ENCODE measurements at places on chromosomes 7 and 10.

- DNase-seq = no peak
These were observed 215.9 kb upstream of the C7orf33 start for GRCh38 chr7:148374396-148375259.

DNA sequence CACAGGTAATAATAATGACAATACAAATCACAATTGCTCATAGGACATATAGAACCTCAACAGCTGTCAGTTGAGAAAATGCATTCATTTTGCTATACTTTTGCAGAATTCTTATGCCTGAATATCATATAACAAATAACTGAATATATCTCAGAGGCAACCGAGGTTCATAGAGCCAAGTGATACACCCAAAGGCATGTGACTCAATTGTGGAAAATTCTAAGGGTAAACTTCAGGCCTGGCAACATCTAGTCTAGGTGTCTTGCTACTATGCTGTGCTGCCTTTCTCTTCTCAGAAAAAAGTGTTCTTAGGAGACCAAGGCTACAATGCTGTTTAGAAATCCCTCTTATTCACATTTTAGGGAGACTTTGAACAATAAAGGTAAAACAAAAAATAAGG lies 270.7 kb downstream of the BAMBI start:
- DNase-seq = no peak

- no peak for DNase-seq
These were observed 519.1 kb upstream of the GALNT17 start for GRCh38 chr7:70612811-70613210.

- DNase-seq = no peak
These were observed 3.0 kb upstream of the NAMPT start for GRCh38 chr7:106287786-106288185.

GRCh38 chr7:108263425-108263824 lies 133.3 kb upstream of the LAMB4 start:
- no peak for DNase-seq

GRCh38 chr7:79930604-79931003 lies 204.0 kb upstream of the GNAI1 start:
- DNase-seq = no peak

DNA sequence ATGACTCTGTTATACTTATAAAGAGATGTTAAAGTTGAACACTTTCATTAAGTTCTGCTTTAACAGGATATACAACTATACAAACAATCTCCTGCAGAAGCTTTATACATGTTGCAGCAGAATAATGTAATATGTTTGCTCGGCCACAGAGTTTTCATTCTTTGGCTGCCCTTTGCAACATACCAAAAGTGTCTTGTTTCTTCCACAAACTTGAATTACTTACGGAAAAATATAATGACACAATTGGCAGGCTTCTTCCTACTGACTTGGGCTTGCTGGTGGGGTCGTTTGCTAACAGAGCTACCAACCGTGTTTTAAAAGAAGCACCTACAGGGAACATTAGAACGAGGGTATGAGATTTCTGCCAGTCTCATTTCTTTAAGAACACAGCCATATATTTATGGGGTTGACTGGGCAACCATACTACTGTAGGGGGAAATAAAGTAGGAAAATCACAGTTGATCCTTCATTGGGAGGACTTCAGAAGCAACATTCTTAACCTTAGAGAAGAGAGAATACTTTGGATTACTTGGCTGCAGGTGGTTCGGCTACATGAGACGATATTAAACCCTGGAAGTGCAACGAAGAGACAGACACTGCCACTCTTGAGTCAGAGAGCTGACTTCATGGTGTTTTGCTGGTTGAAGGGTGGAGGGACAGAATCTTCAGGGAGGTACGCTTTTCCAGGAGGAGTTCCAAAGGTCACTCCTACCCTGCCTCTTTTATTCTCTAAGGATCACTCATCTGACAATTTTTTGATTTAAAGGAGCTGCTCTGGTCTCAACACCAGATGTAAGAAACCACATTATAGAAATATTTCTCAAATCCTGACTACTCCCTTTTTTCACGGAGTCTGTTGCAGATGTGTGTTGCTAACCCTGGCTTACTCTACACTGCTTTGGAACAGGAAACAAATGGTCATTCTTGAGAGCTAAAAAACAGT lies 123.9 kb downstream of the SEMA3C start:
- no peak for DNase-seq

- DNase-seq = no peak
These were observed 108.8 kb downstream of the ADCY1 start for GRCh38 chr7:45682836-45683555.

GRCh38 chr7:81233208-81233940 lies 314.5 kb upstream of the SEMA3C start:
- DNase-seq = no peak

DNA sequence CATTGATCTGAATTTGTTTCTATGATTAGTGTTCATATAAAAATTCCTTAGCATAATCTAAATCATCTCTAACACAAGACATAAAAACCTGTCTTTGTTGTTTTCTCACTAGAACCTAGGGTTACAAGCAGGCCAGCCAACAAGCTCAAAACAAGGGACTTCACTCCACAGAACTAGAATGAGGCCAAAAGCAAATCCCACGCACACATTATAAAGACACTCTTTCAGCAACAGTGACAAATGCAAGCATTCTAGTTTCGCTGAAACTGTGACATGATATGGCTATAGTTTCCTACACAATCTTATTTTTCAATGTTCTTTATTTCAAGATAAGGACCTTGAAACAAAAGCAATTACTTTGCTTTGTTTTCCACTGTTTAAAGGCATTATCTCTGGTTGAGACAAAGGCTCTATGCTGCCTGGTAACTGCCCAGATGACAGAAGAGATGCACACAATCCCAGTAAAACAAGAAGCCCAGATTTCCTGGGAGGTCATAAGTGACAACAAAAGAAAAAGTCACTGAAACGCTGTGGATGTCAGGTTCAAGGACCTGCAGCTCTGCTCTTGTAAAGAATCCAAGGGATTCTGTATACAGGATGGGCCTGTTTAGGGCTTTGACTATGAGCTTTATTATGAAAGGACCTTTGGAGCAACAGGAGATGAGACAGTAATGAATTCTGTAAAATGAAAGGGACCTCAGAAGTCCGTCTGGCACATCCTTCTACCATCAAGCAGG lies 105.3 kb downstream of the SORCS1 start:
- DNase-seq = no peak

DNA sequence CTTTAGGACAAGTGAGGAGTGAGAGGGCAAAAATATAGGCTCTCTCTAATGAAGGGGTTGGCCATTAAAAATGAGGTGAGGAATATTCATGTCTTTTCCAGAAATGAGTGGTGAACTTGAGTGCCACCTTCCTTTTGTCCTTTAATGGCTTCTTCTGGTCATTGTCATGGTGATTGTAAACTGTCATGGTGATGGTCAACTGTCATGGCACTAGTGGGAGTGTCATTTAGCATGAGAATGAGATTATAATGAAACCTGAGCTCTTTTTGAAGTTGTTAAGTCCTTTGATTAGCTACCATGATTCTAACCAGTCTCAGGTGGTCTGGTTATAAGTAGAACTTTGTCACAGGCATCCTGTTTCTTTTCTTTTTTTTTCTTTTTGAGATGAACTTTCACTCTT lies 524.4 kb downstream of the NEBL start:
- no peak for DNase-seq

DNA sequence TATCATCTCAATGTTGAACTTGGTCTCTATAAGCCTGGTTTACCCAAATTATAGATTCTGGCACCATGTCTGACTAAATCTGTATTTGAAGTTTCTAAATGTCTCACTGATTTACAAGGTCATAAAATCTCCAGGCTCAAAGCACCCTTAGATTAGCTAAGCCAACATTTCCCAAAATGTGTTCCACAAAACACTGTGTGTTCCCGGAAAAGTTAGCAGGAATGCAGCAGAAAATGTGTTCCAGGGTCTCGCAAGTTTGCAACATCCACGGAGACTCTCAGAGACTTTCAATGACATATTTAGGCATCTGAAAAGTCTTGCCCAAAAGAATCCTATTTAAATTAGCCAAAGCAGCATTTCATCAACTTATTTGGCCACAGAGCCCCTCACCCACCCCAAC lies 91.9 kb downstream of the SORBS1 start:
- no peak for DNase-seq

DNA sequence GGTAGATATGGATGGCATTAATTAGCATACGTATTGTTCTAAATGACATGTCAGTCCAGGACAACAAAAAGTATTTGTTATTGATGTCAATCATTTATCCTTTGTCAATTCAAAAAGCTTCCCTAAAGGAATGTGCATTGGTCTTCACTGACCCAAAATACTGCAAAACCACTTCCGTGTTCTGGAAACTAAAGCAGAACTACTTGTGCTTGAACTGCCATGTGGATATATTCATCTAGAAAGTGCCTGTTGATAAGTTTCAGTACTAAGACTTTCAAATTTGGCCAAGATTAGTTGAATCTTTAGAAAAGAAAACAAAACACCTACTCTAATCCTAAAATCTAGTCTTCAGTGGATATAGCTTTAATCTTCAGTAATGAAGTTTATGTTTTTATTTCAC lies 242.1 kb upstream of the PPP1R3A start:
- DNase-seq = no peak

GRCh38 chr10:79314761-79315601 lies 32.3 kb upstream of the PPIF start:
- no peak for DNase-seq

GRCh38 chr10:28489206-28489605 lies 43.7 kb upstream of the WAC start:
- DNase-seq = no peak

DNA sequence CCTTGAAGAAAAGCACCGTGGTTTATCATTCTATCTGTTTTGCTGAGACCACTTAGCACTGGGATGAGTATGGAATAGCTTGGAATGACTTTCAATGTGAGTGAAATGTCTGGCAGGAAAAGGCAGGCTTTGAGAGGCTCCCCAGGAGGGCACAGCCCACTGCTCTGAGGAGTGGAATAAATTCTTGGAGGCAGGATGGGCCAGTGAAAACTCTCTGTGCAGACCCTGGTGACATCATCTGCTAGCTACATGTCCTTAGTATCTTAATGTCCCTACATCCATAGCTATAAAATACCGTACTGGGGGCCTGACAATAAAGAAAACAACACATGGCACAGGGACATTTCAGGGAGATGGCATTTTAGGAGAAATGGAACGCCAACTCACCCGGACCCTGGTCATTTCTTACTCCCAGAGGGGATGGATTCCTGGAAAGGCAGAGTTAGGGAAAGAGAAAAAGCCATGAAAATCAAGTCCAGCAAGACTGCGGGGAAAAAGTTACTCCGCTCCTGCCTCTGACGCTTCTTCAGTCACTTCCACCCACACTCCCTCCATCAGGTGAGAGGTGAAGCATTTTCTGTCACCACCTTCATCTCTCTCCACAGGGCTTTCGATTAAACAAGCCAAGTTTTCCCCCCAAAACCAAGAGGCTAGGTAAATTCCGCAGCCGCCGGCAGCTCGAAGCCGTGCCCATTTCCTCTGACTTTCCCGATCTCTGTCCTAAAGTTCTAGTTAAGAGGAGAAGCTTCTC lies 991 bp downstream of the ZNF239 start:
- no peak for DNase-seq

DNA sequence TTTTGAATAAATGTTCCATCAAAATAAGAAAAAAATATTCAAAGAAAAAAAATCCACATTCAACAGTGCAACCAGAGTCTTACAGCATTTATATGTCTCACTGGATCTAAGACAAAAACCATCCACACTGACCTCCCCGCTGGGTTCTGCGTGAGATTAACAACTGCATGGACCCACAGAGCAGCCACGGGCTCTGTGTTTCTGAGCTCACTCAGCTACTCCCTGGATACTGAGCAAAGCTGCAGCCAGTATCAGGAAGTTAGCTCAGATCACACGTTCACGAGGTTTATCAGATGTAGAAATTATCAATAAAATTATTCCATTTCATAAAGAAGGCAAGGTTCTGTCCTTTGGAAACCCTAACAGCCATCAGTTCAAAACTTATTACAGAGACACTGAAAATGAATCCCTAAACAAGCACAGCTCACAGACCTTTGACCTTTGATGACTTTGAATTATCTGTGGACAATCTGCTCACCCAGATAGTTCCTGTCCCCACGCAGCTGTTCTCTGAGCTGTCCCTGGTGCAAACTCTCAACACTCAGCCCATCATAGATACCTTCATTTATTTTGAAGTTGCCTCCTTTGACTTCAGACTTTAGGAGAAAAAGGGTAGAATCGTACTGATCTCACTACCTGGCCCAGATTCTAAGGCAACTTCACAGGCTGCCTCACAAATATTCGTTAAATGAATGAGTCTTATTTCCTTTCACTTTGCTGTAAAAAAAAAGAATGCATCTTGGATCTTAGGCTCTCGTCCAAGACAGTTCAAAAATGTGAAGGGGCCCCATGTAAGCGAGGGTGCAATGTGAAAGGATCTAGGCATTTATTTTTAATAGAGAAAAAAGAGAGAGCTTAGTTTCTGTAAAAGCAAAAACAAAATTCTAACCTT lies 67.7 kb upstream of the SVIL start:
- no peak for DNase-seq

DNA sequence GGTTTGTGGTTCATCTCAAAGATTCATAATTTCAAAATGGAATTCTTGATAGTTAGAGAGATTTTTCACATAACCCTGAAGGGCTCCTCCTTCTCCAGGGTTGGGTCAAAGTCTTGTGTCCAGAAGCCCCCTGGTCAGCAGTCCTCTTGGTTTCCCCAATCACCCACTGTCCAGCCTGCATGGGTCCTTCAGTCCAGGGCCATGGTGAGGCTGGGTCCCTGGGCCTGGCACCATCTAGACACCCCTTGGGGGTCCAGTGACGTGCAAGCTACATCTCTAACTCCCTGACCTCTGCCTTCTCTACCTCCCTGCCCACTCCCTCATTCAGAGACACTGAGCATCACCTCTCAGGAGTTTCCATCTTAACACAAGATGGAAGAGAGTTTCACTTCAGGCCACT lies 26.1 kb downstream of the ANXA8 start:
- no peak for DNase-seq

GRCh38 chr10:42477170-42477569 lies 161.2 kb downstream of the ZNF33B start:
- DNase-seq = no peak

DNA sequence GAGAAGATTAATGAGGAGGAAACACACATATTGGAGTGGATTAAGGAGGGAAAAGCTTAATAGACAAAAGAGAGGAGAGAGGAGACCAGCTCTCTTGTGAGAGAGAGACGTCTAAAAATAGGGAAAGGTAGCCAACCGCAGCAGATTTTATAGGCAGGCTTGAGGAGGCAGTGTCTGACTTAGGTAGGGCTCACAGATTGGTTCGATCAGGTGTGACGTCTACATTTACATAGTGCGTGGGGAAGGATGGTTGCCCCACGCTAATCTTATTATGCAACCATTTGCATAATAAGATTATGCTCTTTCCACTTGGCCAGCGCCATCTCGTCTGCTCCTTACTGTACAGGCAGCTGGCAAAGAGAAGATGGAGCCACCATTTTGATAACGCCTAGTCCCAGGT lies 122.0 kb downstream of the MARCHF5 start:
- DNase-seq = no peak

GRCh38 chr10:132136689-132137088 lies 50.1 kb upstream of the DPYSL4 start:
- no peak for DNase-seq

DNA sequence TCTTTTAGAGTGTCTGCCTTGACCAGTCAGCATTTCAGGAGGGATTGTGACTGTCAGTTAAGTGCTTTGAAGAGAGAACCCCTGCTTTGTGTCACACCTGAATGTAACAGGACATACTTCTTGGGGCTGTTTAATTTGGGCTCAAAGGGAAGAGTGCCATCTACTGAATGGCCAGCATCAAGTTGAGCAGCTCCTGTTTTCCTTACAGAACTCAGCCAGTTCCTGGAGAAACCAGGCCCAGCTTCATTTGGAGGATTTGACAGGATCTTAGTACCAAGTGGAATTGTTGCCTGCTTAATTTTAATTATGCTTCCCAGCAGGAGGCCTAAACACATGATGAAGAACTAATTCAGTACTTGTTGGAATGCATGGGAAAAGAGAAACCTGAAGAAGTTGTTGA lies 8.3 kb downstream of the ADD3 start:
- DNase-seq = no peak

Measured in HL-60 (cell line).